Cardiac ventricle fibroblast (primary cell): ENCODE measurements at places on chromosomes 5 and 9. TPM values are rescaled to one million over a fixed set of nuclear protein-coding genes. Genes with fewer than 3 reads are reported as not detected.

Gene NEK6
- 103 and 107 TPM in 2 replicates for total RNA-seq

Gene KCNV2
- not detected in 2 replicates for total RNA-seq

Gene DMRT2
- total RNA-seq, result not detected in 2 replicates

Gene IQGAP2
- 0.69 and 2.9 TPM in 2 replicates for total RNA-seq

Gene CRB2
- not detected in 2 replicates for total RNA-seq

Gene PRUNE2
- total RNA-seq, result 12.7 and 15.6 TPM in 2 replicates

Gene CCDC152
- total RNA-seq, result 1.0 and 1.2 TPM in 2 replicates

Gene AK3
- total RNA-seq, result 55.5 and 66.6 TPM in 2 replicates

Gene PIP5K1B
- not detected in 2 replicates for total RNA-seq

Gene NHP2
- total RNA-seq, result 170 and 220 TPM in 2 replicates

Gene APBA1
- total RNA-seq, result 1.7 and 2.4 TPM in 2 replicates

Gene SPATA31E1
- total RNA-seq, result not detected in 2 replicates

Gene ADAMTS19
- 0.15 and 0.62 TPM in 2 replicates for total RNA-seq

Gene SPINK7
- not detected in 2 replicates for total RNA-seq

Gene PDE6A
- total RNA-seq, result not detected in 2 replicates

Gene GDA
- total RNA-seq, result not detected in 2 replicates

Gene GBGT1
- total RNA-seq, result 4.1 and 6.6 TPM in 2 replicates

Gene ZNF608
- total RNA-seq, result 32.4 and 35.3 TPM in 2 replicates

Gene ZNG1C
- total RNA-seq, result 5.3 and 12.5 TPM in 2 replicates

Gene MAST4
- total RNA-seq, result 21.4 and 26.7 TPM in 2 replicates

Gene SPATA31D1
- not detected in 2 replicates for total RNA-seq

Gene F2R
- 121 and 122 TPM in 2 replicates for total RNA-seq

Gene JMY
- total RNA-seq, result 11.5 and 13.5 TPM in 2 replicates

Gene GOLGA1
- 12.4 and 17.3 TPM in 2 replicates for total RNA-seq

Gene NR5A1
- not detected in 2 replicates for total RNA-seq

Gene TAF1L
- not detected in 2 replicates for total RNA-seq

Gene SPATA31C1
- total RNA-seq, result not detected in 2 replicates

Gene WDR55
- total RNA-seq, result 15.8 and 18.2 TPM in 2 replicates

Gene MYMK
- not detected in 2 replicates for total RNA-seq

Gene ODF2
- 18.3 and 23.3 TPM in 2 replicates for total RNA-seq

Gene F12
- 0.44 and 0.49 TPM in 2 replicates for total RNA-seq

Gene SPATA31C2
- not detected in 2 replicates for total RNA-seq

Gene CTSV
- total RNA-seq, result not detected in 2 replicates

Gene ANKRD31
- total RNA-seq, result under 0.01 and 0.05 TPM in 2 replicates

Gene NME5
- total RNA-seq, result 1.7 and 2.6 TPM in 2 replicates

Gene NUTM2G
- total RNA-seq, result not detected in 2 replicates
